Activated T-cell treated with anti-CD3 and anti-CD28 coated beads, Interleukin-2, amount 50 U/mL, for 72 hours (primary cell): ENCODE measurements at places on chromosomes 3 and 15. TPM values are rescaled to one million over a fixed set of nuclear protein-coding genes. Genes with fewer than 3 reads are reported as not detected.

Gene B3GALNT1
- total RNA-seq = 1.9 TPM

Gene CACNA1D
- 0.82 TPM for total RNA-seq

Gene GNB5
- 26.8 TPM for total RNA-seq

Gene RHOV
- 0.23 TPM for total RNA-seq

Gene COLQ
- 1.3 TPM for total RNA-seq

Gene CCDC14
- 80.7 TPM for total RNA-seq

Gene CXCR6
- total RNA-seq = 13.1 TPM

Gene EXD1
- not detected for total RNA-seq

DNA sequence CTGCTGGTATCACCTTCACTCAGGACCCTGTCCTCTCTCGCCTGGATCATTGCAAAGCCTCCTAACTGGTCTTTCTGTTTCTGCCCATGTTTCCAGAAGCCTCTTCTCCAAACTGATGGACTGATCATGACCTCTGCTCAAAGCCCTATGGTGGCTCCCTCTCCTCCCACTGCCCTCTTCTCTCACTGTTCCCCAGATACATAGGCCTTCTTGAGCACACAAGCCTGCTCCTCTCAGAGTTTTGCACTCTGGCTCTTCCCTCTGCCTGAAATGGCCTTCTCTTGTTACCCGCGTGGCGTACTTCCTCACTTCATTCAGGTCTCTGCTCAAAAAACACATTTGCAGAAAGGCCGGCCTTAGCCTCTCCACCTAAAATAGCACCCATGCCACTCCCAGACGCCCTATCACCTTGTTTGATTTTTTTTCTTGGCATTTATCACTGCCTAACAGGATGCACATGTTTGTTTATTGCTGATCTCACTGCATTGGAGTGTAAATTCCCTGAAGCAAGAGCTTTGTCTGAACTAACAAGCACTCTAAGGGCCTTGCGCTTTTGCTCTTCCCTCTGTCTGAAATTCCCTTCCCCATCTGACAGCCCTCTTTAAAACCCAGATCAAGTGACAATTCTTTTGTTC is 1.4 kb upstream of the ETFA start:
- no peak for DNase-seq

DNA sequence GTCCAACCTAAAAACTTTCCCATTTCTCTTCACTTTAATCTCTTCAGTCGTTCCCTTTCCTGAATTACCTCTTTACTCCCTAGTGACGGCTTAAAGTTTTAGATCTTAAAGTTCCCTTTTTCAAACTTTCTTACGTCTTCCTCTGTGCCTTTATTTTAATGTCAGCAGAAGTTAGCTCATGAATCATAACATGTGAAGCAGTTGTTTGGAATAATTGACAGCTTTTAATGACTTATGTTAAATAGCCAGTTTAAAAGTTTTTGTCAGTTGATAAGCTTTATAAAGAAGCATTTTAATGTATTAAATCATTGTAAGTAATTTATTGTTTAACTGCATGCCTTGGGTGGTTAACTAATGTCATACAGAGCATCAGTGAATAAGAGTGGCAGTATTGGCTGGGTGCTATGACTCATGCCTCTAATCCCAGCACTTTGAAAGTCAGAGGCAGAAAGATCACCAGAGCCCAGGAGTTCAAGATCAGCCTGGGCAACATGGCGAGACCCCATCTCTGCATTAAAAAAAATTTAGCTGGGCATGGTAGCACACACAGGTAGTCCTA is 33.9 kb downstream of the PIK3CA start:
- peak; percentile 30 for DNase-seq

DNA sequence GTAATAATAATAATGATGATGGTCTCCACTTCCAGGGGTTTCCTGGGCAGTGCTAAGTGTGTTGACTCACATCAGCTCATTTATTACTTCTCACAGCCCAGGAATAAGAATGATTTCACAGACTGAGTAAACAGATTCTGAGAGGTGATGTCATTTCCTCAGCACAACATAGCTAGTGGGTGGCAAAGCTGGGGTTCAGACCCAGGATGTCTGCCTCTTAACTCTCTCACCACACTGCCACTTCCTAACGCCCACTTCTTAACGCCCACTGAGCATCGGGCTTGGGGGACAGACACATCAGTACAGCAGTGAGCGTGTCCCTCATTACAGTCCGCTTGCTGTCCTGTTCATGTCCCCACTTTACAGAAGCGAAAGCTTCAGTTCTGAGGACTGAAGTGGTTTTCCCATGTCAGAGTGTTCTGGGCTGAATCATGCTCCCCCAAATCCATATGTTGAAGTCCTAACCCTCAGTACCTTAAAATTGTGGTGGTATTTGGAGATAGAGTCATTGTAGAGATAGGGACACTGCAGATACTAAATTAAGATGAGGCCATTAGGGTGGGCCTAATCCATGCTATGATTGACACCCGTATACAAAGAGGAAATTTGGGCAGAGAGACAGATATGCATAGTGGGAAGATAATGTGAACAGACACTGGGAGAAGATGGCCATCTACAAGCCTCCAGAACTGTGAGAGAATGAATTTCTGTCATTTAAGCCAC is 68.0 kb downstream of the ATP2B2 start:
- DNase-seq = peak; percentile 83

- no peak for DNase-seq
These were observed 65.0 kb downstream of the CLDN11 start for GRCh38 chr3:170483485-170484262.

- no peak for DNase-seq
These were observed 38.3 kb downstream of the CPN2 start for GRCh38 chr3:194312743-194313281.

- no peak for DNase-seq
These were observed 15.5 kb downstream of the SPTBN5 start for GRCh38 chr15:41878355-41878699.

- no peak for DNase-seq
These were observed 84.2 kb downstream of the OSBPL10 start for GRCh38 chr3:31896648-31897433.

GRCh38 chr15:47944637-47945288 is 176.0 kb upstream of the SLC24A5 start:
- DNase-seq = no peak

DNA sequence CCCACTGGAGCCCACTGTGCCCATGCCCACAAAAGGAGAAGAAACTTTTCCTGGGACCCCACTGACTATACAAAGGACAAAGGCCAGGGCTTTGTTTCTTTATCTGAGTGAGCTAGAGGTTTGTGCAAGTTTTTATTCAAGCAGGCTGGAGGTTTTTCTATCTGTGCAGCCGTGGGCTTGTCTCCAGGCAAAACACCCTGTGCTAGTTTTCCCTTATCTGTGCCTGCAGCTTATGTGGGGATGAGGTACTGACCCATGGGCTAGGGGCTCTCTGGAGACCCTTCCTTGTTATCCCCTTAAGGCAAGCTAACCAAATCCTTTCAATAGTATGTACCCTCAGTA is 545.5 kb downstream of the ZPLD1 start:
- DNase-seq = no peak

GRCh38 chr15:71899674-71900073 is 89.3 kb downstream of the NR2E3 start:
- DNase-seq = no peak

- DNase-seq = peak; percentile 15
These were observed 9.0 kb upstream of the SMAD6 start for GRCh38 chr15:66692808-66693596.

- no peak for DNase-seq
These were observed 616.4 kb upstream of the CBLB start for GRCh38 chr3:106485217-106485616.

DNA sequence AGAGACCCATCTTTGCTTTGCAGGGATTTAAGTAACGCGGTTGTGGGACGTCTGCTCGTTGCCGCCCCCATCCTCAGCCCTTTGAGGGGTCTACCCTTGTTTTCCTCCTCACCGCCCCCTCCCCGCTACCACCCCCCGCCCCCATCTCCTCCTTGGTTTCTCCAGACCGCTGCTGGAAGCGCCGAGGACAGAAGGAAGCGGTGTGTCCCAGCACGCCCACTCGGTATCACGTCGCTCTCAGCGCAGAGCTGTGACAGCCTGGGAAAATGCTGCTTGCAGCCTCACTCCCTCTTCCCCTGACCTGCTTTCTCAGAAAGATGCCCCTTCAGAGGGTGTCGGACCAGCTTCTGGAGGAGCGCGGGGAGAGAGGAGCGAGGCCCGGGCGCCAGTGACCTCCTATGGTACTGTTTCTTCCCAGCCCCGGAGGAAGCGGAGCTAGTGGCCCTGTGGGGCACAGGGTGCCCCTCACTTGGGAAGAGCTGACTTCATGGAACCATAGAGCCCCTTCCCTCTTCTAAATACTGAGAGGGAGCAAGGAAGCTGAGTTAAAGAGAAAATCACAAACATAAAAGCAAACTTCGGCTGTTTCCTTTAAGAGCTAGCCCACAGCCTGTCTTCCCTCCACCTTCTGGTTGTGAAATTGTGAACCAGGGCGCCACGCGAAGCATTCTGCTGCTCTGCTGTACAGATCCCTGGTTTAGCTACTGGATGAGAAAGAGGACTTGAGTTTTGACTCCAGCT is 698 bp downstream of the IL1RAP start:
- peak; percentile 38 for DNase-seq

GRCh38 chr3:32392536-32393302 is 1.1 kb downstream of the CMTM7 start:
- peak; percentile 39 for DNase-seq

GRCh38 chr15:74857082-74857655 is 14.2 kb upstream of the ULK3 start:
- no peak for DNase-seq

DNA sequence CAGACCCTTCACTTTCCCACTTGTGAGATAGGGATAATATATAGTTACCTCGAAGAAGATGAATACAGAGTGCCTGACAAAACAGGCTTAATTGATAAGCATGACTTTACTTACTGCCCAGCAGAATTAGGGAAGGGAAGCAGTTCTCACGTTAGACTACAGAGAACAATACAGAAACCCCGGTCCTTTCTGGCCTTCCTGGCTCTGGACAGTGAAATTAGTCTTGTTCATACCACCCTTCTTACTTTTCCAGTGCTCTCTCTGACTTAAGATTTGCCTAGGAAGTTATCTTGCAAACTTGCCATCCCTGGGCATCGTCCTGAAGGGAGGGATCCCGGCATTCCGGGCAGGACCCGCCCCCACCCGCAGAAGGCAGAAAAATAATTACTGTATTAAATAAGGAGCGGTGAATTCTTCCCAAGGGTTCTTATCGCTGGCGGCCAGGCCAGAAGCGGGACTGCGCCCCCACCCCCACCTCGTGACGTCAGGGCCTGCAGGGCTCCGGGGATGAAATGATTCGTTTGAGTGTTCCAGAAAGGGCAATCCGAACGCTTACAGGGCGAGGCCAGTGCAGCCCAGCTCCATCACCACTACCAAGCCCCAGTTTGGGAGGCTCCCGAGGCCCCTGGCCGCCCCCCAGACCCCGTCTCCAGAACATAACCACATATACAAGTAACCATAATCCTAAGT is 8.4 kb downstream of the SOX2 start:
- no peak for DNase-seq

GRCh38 chr3:106381286-106381938 is 512.6 kb upstream of the CBLB start:
- DNase-seq = no peak

GRCh38 chr3:53725387-53725995 is 120.7 kb downstream of the CHDH start:
- no peak for DNase-seq

- DNase-seq = no peak
These were observed 48.3 kb downstream of the MAP6D1 start for GRCh38 chr3:183777016-183777618.

- DNase-seq = no peak
These were observed 25.6 kb upstream of the VPS8 start for GRCh38 chr3:184786280-184786941.

- DNase-seq = no peak
These were observed 68.7 kb downstream of the SMAD6 start for GRCh38 chr15:66770518-66771350.

DNA sequence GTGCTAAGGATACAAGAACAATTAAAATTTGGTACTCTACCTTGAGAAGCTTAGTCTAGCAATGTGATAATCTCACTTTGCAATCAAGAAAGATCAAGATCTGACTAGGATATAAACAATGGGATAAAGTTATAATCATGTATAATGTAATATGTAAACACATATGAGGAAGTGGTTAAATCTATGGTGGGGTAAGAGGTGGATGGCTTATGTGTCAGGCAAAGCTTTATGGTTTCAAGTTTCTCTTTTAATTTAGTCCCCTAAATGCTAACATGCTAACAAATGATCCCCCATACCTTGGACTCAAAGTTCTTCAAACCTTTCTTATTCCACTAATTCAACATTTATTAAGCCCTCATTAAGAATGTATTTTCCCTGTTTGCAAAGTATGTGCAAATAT is 2.5 kb downstream of the RSL24D1 start:
- no peak for DNase-seq

DNA sequence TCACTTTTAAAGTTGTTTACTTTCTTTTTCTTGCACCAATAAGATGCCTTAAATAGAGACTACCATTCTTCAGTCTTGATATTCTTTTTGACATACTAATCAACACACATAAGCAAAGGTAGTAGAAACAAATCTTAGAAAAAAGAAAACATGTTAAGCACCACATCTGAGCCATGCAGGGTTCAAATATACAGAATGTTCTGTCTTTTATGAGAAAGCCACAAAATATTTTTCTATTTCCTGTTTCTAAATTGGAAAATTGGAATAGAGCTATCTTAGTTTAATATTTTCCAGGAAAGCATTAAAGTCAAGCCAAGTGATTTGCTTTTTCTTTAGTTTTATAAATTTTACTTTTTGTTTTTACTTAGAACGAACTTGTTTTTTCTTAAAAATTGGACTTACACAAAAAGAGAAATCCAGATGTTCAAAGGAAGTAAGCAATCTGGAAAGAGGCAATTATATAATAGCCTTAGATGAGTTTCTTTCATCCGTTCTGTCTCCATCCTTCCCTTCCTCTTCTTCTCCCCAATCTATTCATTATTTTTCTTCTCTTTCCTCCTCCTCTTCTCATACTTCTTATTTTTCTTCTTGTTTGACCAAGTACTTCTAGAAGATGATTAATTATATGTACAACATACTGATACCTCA is 731.7 kb downstream of the SQOR start:
- no peak for DNase-seq

GRCh38 chr3:188211476-188211875 is 57.5 kb downstream of the LPP start:
- no peak for DNase-seq

- no peak for DNase-seq
These were observed 7.4 kb downstream of the ZDHHC19 start for GRCh38 chr3:196203846-196204245.

GRCh38 chr3:60266444-60266843 is 984.8 kb downstream of the FHIT start:
- no peak for DNase-seq

DNA sequence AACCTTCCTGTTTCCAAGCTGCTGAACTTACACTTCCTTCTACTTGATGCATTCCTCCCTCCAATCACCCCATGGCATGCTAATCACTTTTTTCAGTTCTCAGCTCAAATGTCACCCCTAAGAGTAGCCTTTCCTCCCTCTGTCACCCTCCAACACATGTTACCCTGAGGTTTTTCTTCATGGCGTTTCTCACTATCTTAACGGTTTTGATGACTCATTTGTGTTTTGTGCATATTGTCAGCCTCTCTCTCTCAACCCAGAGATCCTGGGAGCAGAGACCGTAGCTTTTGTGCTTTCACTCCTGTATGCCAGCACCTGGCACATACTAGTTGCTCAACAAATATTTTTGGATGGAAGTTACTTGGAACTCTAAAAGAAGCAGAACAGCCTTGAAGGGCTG is 24.5 kb downstream of the LRRC3B start:
- no peak for DNase-seq
